ENCODE measurements at places on chromosomes 2 and 18.

DNA sequence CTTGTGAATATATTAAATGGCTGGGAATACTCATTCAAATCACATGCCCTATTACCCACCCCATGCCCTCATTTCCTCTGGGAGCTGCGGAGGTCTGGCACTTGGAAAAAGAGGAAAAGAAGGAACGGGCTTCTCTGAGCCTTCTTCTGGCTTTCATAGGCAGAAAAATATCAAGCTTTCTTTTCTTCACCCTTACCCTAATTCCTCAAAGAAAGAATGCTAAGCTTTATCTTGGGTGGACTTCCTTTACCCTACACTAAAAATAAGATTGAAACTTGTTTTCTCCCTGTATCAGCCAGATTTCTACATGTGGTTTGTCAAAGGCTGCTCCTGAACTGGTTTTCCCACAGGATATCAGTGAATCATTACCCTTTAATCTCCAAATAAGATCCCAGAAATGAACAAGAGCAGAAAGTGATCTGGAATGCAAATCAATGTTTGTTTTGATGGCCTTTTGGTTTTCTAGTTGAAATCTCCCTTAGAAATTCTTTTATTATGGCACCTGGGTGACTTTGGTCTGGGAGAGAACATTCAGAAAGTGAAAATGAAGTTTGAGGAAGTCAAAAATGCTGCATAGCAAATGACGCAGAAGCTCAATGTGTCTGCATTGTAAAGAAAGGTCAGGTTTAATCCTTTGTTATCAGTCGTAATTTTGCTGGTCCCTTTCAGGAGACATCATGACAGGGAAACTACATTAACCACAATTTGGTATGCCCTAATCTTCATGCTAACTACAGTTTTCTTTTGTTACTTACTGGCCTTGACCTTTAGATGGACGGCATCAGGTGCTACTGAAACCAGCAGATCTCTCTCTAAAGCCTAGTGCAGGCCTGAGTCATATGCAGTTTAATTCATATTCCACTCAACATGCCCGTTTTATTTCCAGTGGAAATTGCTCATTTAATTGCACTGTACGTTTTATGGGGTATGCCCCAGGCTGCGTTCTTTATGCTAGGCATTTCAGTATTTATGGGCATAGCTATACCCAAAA, 46.6 kb upstream of the HNRNPA3 start:
- peak; percentile 30 for DNase-seq

- no peak for DNase-seq
Measured at GRCh38 chr2:217707131-217707611, 295.6 kb downstream of the TNS1 start.

GRCh38 chr2:83251321-83251872, 1207.7 kb downstream of the SUCLG1 start:
- no peak for DNase-seq

DNA sequence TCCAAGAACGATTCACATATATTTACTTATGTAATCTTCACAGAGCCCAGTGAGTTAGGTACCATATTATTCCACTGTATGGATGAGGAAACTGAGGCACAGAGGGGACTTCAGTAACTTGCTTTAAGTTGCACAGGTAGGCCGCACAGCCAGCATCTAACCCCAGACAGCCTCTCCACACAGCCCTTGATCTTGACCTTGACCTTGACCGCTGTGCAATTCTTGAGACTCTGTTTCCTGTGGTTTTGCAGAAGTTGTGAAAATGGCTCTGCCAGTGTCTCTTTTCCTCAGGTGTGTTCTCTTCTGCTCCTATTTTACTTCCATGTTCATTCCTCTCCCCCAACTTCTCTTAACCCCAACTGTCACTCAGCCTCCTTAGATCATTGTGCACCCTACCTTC, 206.5 kb downstream of the SOX11 start:
- no peak for DNase-seq

- no peak for DNase-seq
Measured at GRCh38 chr18:78561757-78562510, 417.7 kb upstream of the SALL3 start.

DNA sequence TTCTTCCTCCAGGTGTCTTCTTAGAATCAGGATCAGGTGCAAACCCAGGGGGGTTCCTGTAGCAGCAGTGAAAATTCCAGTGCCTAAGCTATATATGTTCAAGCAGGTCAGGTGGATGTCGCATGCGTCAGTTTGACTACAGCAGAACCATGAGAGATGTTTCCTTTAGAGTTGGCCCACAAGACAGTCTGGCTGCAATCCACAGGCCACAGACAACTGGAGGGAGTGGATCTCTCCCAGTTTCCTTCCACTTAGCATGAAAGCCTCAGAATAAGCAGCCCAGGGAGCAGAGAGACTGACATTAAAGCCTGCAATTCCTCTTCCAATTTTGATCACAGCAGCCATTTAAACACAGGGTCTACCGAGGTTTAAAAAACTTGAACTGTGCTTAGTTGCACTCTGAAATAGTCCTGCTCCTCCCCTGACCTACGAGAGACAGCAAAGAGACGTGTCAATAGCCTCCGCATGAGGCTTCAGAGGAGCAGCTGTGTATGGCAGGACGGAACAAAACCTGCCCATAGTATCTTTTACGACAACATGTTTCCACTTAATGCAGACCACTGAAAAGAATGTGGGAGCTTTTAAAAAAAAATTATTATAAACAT, 988 bp upstream of the KCNE4 start:
- DNase-seq: no peak

DNA sequence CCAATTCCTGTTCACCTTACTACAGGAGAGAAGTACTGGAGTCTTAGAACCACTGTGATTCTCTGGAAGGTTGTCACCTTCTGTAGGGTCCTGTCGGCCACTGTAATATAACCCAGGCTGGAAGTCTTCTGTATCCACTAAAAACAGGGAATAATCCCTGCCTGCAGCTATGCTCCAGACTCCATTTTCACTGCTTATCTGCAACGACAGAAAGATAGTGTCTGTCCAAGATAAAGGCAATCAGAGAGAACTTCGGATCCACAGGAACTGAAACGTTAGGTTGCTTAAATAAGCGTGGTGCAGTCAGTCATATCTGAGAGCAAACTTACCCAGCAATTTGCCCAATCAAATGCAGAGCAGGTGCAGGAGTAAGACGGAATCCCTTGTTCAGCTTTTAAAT, 34.2 kb downstream of the ALS2 start:
- no peak for DNase-seq

DNA sequence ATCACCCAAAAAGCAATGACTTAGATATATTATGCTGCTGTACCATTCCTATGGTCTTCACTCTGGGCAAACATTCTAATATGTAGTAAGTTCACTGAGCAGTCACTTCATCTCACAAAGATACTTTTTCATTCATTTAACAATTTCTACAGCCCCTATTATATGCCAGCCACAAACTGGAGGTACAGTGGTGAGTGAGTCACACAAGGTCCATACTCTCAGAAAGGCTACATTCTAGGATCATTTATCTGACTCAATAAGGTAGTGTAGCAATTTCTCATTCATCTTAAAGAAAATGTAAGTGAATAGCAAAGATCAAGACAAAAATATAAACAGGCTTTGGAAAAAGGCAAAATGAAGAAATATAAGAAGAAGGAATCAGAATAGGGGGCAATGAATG, 40.5 kb downstream of the NHEJ1 start:
- no peak for DNase-seq

- no peak for DNase-seq
Measured at GRCh38 chr18:48200631-48201336, 208.4 kb downstream of the ZBTB7C start.

- DNase-seq: no peak
Measured at GRCh38 chr18:3224223-3224622, 4.5 kb upstream of the MYOM1 start.

DNA sequence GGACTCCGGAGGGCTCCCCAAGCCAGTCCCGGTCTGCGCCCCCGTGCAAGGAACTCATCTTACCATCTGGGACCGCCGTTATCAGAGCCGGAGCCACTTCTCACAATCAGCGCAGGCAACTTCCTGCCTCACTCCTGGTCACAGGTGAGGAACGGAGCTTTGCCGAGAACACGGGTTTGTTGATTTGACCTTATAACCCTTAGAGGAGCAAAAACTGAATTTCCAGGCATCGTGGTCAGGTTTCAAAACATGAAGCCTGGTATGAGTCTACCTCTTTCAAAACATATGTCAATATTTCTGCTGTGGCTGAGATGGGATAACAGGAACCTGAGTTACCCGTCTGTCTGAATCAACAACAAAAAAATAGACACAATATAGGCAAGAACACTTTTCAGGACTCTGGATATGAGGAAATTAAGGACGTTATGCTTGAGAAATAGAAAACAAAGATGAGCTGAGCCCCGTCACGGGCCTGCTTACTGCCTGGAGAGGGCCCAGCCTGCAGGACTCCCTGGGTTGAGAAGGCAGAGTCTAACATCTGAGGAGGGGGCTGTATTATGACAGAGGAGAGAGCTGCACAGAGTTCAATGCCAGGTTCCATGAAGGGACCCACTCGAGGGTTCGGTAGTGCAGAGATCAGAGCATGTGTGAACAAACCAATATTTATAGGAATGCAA, 148.7 kb downstream of the NDUFA10 start:
- DNase-seq: no peak

DNA sequence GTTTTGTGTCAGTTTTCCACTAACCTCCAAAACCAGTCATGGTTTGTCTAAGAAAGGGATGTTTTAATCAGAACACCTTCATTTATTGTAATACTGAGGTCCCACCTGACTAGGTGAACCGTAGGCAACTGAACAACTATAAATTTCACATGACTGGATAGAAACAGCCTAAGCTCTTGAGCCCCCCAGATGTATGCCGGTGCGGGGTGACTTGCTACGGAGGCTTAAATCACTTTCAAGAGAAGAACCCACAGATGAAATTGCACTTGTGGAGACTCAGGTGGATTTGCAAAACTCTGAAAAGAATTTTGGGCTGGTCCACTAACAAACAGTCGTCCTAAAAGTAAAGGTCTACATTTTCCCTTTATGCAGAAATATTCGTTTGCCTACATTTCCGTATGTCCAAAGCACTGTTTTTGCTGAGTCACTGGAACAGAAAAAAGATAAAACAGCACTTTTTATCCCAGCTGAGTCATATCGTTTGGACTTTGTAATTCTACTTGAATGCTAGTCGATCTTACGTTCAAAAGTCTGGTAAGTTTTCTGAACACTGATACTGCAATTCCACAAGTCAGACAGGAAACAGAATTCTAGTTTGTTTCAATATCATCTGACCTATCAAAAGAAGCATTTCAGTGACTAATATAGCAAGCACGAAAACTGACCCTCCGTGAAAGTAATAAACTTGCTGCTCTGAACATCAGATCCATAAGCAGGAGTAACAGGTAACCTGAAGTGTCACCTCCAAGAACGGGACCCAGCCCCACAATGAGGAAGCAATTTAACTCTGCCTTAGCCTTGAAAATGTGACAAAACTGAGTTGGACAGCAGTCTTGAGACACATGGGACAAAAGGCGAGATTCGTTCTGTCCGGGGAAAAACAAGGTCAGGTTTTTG, 18.1 kb downstream of the ZNF516 start:
- DNase-seq: no peak

DNA sequence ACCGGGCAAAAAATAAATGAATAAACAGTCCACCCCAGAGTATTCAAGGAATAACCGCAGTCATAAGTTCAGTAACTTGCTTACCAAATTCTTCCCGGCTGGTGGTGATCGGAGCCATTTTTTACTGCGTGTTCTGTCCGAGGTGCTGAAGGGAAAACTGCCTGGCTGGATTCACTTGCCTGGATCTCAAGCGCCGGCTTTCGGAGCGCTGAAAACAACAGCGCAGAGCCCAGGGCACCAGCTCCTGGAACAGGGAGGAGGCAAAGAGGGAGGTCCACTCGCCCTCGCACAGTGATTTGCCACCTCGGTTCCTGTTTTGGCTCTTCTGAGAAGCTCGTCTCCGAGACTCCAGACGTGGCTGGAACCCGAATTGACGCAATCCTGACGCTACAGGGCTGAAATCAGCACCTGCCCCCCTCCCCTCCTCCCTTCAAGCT, at the start of gene SYT4:
TSS of gene SYT4 (minus strand) at position 327 of the 437 bp plus-strand sequence. CDS start at position 118, 209 bp downstream.
- DNase-seq: peak; percentile 8

DNA sequence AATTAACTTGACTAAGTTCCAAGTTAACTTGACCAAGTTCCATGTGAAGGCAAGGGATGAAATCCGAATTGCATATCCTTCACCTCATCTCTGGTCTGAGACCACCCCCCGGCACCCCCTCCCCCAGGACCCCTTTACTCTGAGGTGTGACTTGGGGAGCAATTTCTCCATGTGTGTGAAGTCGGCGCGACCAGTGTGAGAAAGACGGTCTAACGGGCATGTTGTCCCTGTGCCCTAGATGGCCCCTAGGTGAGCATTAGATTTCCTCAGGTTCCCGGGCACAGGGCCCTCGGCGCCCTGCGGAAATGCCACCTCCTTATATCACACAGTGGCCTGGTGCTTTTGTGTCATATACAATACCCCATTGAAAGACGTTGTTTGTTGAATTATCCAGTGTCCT, 137.1 kb downstream of the CTIF start:
- no peak for DNase-seq

DNA sequence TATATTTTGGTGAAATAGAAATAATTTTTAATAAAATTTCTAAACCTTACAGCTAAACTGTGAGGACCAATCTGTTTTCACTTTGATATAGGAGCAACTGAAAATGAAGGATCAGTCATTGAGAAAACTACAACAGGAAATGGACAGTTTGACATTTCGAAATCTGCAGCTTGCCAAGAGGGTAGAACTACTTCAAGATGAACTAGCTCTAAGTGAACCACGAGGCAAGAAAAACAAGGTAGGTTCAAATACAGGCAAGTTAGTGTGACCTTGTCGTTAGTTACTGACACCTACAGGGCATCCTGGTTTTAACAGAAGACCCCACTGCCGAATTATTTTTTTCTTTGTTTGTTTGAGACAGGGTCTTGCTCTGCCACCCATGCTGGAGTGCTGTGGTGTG, 75.5 kb upstream of the STON1 start:
- no peak for DNase-seq

GRCh38 chr2:96734880-96735583, 4.8 kb downstream of the LMAN2L start:
- no peak for DNase-seq

- no peak for DNase-seq
Measured at GRCh38 chr2:167756446-167756845, 490.9 kb downstream of the STK39 start.

DNA sequence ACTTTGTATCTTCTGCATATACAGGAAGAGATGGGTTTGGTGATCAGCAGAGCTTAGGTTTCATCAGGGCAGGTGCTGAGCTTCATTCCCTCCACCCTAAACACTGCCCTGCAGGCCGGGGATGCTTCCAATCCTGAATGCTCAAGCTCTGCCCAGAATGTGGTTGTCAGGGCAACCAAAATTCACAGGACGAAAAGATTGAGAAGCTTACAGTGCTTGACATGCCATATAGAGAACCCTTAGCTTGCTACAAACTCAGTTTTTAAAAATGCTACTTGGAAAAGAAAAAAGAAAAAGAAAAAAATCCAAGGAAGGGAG, 65.6 kb downstream of the SH3RF3 start:
- DNase-seq: no peak

Measured in activated naive CD4-positive, alpha-beta T cell treated with anti-CD3 and anti-CD28 coated beads for 36 hours (primary cell).